Activated CD8-positive, alpha-beta memory T cell treated with anti-CD3 and anti-CD28 coated beads for 4 hours (primary cell): ENCODE measurements at places on chromosomes 2 and 18.

DNA sequence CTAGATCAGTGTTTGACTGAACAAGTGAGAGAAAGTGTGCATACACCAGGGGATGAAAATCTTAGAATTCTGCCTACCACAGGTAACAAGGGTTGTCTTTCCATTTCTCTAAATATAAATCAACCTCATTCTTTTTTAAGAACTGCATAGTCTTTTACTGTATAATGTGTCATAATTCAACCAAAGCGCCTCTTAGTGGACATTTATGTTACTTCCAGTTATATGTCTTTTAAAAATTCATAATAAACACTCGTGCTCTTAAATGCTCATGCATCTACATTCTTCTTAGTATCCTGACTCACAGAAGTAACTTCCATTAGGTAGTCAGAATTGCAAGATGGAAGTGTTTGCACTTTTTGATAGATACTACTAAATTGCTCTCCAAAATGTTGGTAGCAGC, 76.2 kb downstream of the CHRNA1 start:
- no peak for DNase-seq

- DNase-seq = no peak
Observed at GRCh38 chr2:175167076-175167791, 769 bp downstream of the ATF2 start.

DNA sequence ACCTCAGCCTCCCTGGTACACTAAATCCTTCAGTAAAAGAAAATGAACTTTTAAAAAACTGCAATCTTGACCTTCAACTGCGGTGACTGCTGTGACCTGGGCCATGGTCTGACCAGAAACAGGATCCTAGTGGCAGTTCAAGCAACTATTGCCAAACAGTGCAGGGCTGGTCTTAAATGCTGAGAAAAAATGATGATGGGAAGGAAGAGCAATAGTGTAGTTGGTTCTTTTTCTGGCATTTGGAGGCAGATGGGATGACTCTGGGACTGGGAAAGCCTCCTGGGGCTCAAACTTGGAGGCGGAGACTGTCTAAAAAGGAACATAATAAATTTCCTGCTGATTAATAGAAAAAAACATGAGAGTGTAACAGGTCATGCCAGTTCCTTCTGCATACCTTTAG, 45.4 kb downstream of the CHN1 start:
- no peak for DNase-seq

GRCh38 chr2:120552800-120553481, 182.7 kb upstream of the GLI2 start:
- no peak for DNase-seq

DNA sequence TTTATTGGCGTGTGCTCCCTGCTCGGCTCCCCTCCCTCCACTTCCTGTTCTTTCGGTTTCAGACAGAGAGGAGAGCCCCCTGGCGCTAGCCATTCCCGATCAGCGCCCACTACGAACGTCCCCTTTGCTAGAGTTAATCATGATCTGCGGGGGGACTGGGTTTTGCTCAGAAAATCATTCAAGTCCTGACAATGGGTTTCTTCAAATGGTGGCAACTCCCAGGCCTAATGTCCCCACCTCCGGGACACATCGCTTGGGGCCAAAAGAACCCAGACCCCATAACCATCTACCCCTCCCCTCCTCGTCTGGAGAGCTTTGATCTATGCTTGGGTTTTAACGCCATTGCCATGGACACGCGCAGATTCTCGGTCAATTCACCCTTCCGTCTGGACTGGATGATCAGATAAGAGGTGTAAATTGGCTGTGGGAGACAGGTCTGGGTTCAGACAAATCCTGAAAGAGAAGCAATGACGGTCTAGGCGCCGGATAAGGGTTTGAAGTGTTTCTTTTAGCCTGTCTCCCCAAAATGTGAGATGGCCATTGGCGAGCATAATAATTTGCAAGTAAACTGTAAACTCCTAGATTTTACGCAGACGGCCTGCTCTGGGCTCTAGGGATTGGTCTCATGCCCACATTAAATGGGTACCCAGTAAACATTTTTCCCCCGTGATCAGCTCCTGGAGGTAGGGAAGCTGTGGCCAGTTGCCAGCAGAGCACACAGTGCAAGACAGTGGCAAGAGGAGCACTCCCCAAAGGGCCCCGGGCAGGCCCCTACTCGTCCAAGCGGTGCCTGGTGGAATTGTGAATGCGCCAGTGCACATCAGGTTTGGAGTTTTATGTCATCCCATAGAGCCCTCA, 4.7 kb downstream of the NRP2 start:
- no peak for DNase-seq

DNA sequence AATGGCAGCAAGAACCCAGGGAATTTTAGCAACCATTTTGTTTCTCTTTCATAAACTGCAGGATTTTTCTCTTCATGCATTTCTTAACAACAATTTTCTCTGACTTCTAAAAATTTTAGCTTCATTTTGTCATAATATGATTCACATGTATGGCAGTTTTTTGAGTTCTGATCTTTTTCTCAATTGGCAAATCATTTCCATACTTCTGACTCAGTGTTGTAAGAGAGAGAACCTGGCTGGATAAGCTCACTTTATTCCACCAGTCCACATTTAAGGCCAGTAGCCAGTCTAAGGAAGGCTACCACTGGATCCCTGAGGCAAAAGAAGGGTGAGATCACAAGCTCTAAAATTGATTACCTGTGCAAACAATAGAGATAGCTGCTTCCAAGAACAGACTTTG, 42.8 kb upstream of the COL3A1 start:
- no peak for DNase-seq

DNA sequence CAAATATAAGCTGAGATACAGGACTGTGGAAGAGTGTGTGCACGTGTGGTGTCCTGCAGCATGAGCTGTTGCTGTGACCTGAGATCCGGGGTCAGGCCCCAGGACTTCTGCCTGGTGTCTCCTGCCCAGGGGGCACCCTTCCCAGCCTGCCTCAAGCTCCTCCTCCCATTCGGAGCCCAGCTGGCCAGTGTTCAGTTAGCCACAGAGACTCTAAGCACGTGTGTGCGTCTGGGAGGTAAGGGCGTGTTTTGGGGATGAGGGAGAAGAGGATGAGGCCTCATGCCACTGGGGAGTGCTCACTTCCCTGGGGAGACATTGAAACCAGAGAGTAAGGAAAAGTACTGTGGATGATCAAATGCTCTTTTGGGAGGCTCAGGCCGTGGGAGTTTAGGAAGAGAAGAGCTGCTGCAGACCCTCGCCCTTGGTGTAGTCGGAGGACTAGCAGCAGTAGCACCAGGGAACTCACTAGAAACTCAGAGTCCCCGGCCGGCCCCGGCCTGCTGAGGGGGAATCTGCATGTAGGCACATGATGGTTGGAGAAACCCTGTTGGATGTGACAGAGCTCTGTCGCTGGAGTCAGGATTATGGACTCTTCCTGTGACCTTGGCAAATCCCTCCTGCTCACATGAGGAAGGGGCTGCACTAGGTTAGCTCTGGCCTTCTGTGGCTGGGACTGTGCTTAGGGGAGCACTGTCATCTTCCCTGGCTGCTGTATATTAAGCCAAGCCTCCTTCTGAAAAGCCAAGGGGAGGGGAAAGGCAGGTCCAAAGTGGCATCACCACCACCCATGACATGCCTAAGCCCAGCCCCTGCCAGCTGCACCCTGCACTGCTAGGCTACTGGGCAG, 231.1 kb downstream of the DYSF start:
- no peak for DNase-seq

DNA sequence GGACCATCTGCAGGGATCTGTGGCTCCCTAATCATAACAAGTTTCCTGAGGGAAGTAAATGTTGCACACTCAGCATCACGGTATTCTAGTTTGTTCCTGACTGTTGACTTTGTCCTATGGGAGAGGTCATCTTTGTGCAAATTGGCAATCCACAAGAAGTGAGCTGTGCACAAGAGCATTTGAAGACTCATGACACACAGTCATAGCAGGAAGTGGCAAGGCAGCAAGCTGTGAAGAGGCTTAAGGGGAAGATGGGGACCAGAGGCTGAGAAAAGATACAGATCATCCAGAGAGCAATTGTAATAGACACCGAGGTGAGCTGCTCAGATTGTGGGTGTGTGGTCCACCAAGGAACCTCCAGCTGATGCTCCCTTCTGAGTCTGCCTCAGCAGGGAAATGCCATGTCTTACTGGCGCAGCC, 2.7 kb downstream of the TNP1 start:
- DNase-seq = no peak

DNA sequence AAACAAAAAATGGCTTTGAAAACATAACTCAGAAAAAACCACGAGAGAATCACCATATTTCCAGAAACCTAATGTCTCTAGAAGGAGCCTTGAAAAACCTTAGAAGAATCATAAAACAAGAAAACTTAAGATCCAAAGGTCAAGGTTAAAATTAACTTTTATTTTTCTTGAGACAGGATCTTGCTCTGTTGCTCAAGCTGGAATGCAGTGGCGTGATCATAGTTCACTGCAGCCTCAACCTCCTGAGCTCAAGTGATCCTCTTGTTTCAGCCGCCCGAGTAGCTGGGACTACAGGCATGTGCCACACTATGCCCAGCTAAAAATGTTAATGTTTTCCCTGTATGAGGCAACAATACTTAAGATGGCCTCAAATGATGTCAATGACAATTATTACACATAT, 254.2 kb upstream of the SESTD1 start:
- DNase-seq = no peak

DNA sequence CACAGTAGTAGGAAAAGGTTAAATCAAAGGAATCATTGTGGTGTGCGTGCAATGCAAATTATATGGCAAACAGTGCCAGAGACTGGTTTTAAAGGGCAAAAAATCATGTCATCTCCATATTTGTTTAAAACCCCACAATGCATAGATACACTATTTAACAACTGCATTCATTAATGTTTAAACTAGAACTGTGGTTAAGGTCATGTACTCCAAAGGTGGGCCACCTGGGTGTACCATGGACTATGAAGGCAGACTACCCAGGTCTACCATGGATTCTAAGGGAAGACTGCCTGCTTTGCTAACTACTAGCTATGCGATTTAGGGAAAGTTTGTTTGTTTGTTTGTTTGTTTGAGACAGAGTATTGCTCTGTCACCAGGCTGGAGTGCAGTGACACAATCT, 356.3 kb downstream of the ZEB2 start:
- no peak for DNase-seq

DNA sequence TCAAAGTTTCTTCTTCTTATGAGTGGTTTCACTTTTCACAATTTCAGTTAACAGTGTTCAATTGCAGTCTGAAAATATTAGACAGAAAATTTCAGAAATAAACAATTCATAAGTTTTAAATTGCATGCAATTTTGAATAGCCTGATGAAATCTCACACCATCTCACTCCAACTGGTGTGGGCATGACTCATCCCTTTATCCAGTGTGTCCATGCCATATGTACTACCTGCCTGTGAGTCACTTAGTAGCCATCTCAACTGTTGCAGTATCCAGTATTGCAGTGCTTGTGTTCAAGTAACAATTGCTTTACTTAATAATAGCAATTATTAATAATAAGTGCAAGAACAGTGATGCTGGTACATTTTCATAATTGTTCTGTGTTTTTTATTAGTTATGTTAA, 1202.5 kb downstream of the DSC3 start:
- DNase-seq = no peak

GRCh38 chr2:18446715-18447114, 113.7 kb downstream of the RDH14 start:
- DNase-seq = no peak

GRCh38 chr2:104685591-104685990, 168.3 kb upstream of the POU3F3 start:
- DNase-seq = no peak

GRCh38 chr2:202763916-202764315, 107.7 kb downstream of the ICA1L start:
- no peak for DNase-seq
